8988T (cell line): ENCODE measurements at places on chromosomes 12 and 14.

DNA sequence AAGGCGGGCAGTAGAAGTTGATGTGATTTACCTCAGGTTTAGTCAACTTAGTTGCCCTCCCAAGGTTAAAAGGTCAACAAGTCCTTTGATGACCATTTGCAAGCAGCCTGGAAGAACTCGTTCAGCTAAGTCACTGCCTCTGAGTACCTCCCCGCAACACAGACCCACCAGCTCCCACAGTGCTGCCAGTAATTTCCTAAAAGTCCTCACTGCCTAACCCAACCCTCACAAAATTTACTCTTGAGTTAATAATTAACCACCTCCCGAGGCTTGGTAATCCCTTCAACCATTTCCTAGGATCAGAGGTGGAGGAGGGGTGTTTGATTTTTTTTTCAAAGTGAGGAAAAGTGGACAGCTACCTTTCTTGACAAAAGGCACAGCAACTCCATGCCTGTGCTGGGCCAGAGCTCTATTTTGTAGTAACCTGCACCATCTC, 55.8 kb downstream of the MAP3K9 start:
- no peak for DNase-seq

- DNase-seq = no peak
Measured at GRCh38 chr14:68722968-68723566, 69.8 kb downstream of the ZFP36L1 start.

GRCh38 chr14:24108336-24108874, 6.2 kb upstream of the DCAF11 start:
- no peak for DNase-seq

DNA sequence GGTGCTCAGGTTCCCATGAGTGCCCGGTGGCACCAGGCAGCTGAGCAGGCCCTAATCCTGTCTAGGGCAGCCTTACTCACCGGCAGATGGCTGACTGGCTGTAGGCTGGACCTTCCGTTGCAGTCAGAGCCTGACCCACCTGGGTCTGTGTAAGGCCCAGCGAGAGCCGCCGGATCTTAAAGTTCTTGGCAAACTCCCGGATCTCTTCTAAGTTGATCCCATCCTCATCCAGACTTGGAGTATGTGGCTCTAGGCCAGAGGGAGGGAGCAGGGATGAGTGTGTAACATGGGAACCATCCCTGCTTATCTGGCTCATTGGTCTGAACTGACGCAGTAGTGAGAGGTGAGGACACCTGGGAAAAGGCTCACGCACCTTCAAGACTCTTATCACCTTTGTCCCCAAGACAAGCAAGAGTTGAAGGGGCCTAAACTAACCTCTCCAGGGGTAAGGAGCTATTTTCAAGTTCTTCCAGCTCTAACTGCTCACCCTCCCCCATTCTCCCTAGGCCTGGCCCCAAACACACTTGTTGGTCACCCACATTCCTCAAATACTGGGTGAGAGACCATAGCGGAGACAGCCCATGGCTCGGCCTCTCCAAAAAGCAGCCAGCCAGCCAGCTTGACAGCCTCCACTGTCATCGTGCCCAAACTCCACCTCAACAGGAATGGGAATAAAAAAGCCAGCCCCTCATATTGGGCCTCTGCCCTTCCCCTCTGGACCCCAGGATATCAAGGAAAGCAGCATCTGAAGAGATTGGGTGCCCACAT, 18.8 kb upstream of the TFCP2 start:
- DNase-seq = no peak

DNA sequence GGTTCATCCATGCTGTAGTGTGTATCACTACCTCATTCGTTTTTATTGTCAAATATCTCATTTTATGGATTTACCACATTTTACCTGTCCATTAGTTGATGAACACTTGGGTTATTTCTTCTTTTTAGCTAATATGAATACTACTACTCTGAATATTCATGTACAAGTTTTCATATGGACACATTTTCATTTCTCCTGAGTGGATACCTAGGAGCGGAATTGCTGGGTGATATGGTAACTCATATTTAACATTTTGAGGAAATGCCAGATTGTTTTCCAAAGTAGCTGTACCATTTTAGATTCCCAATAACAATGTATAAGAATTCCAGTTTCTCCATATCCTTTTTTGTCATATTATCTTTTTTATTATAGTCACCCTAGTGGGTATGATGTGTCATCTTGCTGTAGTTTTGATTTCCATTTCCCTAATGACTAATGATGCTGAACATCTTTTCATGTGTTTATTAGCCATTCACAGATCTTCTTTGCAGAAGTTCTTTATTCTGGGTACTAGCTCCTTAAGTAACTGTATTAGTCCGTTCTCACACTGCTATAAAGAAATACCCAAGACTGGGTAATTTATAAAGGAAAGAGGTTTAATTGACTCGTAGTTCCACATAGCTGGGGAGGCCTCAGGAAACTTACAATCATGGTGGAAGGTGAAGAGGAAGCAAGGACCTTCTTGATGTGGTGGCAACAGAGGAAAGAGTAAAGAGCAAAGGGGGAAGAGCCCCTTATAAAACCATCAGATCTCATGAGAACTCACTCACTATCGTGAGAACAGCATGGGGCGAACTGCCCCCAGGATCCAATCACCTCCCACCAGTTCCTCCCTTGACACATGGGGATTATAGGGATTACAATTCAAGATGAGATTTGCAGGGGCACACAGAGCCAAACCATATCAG, 11.9 kb downstream of the NRDE2 start:
- no peak for DNase-seq

- no peak for DNase-seq
Measured at GRCh38 chr14:75521415-75522199, 662 bp upstream of the BATF start.

DNA sequence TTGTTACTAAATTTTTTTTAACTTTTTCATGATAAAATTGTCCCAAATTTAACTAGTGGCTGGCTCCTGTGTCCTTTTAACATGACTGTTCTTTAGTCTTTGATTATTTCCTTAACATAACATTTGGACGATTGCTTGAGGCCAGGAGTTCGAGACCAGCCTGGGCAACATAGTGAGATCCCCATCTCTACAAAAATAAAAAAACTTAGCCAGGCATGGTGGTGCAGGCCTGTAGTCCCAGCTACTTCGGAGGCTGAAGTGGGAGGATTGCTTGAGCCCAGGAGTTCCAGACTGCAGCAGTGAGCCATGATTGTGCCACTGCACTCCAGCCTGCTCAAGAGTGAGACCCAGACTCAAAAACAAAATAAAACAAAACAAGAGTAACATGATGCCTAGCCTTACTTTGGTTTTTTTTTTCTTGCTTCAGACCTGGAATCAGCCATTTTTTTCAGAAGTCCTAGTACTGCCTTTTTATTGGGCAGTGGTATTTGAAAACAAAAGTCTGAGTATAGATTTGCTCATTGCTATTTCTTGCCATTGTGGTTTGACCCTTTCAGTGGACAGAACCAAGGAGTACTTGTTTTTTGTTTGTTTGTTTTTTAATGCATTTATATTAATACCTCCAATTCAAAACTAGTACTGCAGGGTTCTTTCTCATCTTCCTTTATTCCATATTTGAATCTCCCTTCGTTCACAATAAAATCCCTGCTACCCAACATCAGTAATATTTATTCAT, 4.8 kb downstream of the TOGARAM1 start:
- no peak for DNase-seq

- DNase-seq = no peak
Measured at GRCh38 chr14:69685716-69686115, 74.3 kb downstream of the SUSD6 start.

DNA sequence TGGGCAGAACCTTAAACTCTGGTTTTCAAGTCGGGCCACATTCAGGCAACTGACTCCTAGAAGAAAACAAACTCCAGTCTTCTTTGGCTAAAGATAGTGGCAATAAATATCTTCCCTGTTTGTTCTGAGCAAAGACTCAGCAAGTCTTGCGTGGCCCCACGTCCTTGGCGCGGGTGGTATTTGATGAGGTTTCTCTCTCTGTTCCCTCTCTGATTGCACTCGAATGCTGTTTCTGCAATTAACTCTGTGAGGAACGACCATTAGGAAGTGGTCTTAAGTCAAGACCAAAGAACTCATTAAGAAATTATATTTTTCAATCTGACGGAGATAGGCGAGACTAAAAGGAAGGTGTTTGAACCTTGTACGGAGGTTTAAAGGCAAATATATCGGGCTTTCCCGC, 177.6 kb downstream of the TMEM132C start:
- no peak for DNase-seq

DNA sequence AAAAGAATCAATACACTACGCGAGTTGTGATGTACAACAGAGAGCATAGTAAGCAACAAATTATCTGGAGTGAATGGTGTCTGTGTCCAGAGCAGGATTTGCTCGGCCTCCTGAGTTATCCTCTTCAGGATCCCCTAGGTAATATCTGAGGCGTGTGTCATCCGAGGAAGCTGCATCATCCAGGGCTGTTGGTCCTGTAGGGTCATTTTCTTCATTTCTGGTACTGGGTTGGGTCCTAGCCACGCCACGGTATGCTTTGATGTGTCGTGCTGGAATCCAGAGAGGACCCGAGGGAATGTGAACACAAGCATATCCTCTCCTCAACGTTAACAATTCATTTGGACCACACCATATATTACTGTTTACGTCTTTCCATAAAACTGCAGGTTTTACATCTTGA, 19.0 kb upstream of the CLEC4E start:
- DNase-seq = no peak

- no peak for DNase-seq
Measured at GRCh38 chr14:32710231-32710671, 228.4 kb upstream of the NPAS3 start.

DNA sequence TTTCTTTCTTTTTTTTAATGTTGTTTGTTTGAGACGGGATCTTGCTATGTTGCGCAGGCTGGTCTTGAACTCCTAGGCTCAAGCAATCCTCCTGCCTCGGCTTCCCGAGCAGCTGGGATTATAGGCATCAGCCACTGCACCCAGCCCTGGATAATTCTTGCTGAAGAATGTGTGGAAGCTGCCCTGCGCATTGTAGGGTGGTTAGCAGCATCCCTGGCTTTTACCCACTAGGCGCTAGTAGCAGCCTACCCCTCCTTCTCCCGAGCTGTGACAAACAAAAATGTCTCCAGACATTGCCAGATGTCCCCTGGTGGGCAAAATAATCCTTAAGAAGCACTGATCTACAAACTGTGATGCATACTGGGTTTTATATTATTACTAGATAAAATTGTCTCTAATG, 6.6 kb downstream of the DCAF4 start:
- DNase-seq = no peak

- no peak for DNase-seq
Measured at GRCh38 chr14:82230748-82231147, 697.1 kb upstream of the SEL1L start.

DNA sequence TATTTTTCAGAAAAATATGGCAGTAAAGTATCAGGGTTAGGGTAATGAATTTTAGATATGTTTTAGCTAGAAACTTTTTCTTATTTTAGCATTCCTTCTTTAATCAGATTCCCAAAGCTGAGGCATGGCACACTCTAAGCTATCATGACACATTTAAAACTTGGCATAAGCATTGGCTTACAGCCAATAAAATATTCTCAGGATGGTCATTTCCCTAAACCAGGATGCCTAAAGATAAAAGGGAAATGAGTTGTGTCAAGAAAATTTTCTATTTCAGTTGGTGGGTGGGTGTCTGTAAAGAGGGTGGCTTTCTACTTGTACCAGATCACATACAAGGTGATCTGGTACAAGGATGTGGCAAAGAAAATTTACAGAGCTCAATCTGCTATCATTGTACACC, 47.8 kb downstream of the PEBP1 start:
- no peak for DNase-seq

GRCh38 chr12:68636268-68636667, 25.6 kb downstream of the RAP1B start:
- DNase-seq = no peak

DNA sequence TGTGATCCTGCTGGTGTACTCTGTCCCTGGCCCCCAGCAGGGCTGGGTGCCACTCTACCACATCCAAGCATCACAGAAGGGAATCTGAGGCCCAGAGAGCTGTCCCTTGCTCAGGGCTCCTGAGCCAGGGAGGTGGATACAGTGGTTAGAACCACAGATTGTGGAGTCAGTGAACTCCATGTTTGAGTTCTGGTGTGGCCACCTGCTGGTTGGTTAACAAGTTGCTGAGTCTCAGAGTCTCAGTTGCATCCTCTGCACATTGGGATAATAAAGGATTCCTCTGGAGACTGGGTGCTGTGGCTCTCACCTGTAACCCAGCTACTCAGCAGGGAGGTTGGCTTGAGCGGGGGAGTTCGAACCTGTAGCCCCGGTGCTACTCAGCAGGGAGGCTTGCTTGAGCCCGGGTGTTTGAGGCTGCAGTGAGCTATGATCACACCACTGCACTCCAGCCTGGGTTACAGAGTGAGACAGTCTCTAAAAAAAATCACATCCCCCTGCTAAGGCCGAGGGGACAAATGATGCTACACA, 39.4 kb downstream of the MVK start:
- peak; percentile 56 for DNase-seq

DNA sequence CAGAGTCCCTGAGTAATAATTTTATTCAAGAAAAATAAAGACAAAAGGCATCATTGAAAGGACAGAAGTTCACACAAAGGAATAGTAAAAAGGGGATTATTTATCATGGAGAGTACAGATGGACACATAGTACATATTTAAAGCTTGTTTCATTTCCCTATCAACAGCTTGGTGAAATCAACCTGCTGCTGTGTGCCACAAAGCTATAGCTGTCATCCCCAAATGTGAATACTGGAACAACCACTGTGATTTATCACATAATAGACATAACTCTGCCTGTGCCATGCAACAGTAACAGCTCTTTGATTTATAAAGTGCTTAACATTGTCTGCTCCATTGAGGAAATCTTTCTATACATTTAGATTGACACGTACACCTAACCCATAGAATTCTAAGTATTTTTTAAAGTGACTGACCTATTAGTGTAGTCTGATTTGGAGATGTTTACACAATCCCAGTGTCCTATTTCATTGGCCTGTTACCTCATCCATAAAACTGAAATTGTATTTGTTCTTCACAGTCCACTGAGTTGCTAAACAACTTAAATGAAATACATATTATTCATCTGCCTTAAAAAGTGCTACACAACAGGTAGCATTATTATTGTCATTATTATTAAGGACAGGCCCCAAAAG, 3.3 kb downstream of the NEMF start:
- DNase-seq = no peak

GRCh38 chr14:66081594-66082376, 404.4 kb upstream of the CCDC196 start:
- no peak for DNase-seq

- no peak for DNase-seq
Measured at GRCh38 chr12:27826076-27826475, 46.0 kb upstream of the MANSC4 start.

- DNase-seq = no peak
Measured at GRCh38 chr12:101166866-101167265, 43.2 kb downstream of the SLC5A8 start.

DNA sequence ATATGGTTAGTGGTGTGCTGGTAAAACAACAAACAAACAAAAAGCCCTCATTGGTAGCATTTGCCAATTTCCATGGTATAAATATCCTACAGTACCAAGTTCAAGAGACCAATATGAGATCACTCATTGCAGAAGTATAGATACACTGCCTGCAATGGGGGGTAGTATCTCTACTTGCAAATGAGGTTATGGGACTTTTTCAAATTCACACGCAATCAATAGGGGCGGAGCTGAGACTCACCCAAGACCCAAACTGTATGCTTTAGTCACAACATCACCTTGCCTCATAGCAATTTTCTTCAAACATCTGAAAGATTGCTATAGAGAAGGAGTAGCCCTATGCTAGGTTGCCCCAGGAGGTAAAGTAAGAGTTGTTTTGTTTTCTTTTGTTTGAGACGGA, 93.7 kb downstream of the VCPKMT start:
- no peak for DNase-seq
